ENCODE measurements at places on chromosomes 2 and 18.
A peak's percentile ranks its signal among the peaks of the same experiment; 100 is the strongest.

- no peak for DNase-seq
These were observed 65.6 kb downstream of the SCG2 start for GRCh38 chr2:223536546-223536945.

GRCh38 chr2:84896567-84896966 lies 8.9 kb upstream of the TMSB10 start:
- DNase-seq, result no peak

DNA sequence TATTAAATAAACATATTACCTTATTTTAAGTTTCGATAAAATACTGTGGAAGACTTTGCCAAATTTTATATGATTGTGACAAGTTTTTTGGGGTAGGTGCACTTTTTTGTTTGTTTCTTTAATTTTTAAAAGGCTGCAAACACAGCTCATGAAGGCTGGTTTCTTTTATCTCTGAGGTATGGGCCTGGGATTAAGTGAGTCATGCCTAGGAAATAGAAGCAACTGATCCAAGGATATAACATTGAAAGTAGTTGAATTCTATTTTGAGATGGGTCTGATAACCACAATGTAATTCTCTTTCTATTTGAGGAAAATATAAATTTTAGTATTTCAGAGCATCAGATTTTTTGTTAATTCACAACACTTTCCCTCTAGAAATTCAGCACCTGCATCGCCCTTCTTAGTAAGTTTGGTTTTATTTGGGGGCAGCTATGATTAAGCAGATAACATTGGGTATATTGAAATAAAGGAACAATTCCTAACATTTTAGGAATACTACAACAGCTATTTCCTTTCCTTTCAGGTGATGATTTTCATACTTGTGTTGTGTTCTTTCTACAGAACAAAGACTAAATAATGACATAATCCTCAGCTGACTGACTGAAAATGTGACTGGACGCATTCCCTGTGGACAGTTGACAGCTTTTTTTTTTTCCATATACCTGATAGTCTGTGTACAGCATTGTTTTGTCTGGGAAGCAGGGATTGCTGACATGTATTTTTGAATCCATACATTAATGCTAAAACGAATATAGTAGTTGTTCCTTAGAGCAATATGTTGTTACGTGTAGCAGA lies 16.8 kb downstream of the RBM45 start:
- no peak for DNase-seq

- DNase-seq, result peak; percentile 30
These were observed 238.7 kb upstream of the SALL3 start for GRCh38 chr18:78740876-78741275.

DNA sequence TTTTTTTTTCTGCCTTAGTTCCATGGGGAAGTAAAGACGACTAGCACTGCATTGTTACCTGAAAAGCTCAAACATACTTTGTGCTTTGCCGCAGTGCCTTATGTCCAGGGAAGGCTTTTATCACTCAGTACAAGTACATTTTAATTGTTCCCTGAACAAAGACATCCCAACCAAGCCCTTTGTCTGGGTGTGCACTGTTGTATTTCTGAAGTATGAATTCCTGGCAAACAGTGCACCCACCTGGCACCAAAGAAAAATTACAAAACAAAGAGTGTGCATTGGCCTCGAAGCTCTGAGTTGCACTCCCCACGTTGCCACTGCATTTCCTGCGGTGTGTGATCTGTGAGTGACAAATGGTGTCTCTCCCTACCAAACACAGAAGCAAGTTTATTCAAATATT lies 858.5 kb upstream of the PIK3C3 start:
- no peak for DNase-seq

GRCh38 chr2:11865805-11866204 lies 119.4 kb downstream of the LPIN1 start:
- no peak for DNase-seq

GRCh38 chr2:177665948-177666347 lies 273.4 kb downstream of the AGPS start:
- DNase-seq, result no peak

DNA sequence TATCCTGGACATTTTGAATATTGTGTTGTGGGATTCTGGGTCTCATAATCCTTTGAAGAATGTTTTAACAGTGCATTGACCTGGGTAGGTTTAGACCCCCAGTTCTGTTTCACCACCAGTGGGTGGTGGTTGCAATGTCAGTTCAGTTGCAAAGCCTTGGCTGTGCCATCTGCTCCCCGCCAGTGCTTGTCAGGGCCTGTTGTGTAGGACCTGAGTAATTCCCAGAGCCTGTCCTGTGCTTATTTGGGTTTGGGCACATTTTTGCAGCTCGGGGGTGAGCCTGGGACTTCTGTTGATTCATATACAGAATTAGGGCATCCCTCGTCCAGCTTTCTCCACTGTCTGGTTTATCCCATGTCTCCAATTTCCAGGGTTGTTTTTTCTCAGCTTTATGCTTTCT lies 24.8 kb downstream of the ATP9B start:
- DNase-seq, result no peak

- DNase-seq, result no peak
These were observed 76.0 kb downstream of the ARHGAP15 start for GRCh38 chr2:143205106-143205764.

DNA sequence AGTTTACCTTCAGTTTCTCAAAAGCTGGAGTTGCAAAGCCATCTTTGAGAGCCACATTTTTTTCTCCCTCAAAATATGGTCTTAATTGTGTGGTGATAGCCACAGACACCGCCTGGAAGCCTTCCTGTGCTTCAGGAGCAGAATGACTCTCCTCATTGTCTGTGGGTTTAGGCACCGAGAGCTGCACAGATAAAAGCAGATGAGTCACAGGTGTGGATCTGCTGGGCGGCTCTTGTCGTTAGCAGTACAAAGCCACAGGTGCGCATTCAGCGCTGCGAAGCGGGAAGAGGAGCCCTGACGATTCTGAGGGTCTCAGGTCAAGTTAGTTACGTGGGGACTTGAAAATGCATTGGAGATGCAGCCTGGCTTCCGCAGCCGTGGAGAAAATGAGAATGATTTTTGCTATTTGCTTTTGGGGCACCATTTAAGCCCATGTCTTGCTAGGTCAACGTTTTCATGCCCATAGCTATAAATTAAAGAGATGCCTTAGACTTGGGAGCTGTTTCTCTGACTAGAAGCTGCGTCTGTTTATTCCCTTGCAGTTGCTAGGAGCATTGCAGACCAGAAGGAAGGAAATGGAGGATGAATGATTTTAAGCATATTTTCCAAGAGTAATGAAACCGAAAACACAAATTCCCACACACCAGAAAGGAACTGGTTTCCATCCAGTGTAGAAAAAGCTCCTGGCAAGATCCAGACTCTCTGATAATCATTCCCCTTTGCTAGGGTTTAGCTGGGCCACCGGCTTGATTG lies 51.5 kb downstream of the KLHL29 start:
- DNase-seq, result no peak

DNA sequence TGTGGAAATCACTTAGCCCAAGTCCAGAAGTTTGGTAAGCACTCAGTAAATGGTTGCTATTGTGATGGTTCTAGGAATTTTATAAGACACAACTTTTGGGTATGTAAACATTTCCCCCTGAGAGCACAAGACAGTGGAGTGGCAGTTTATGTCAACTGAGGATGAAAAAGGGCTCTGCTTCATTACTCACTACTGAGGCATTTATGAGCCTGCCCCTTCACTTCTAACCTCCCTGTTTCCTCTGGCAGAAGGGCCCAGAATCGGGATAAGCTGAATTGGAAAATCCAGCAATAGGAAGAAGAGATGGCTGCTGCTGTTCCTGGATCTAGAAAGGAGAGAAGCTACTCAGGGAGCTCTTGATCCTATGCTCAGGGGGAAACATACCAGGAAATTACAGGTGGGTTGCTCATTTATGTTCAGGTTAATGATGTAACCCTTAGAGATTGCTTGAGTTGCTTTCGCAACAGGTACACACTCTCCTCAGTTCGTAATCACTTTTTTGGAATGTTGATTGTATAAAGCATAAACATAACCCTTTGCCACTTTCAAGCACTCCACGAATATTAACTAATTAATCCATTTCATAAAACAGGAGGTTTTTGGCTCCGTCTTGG lies 46.3 kb downstream of the ADCYAP1 start:
- no peak for DNase-seq

GRCh38 chr2:159130302-159130701 lies 156.2 kb downstream of the WDSUB1 start:
- no peak for DNase-seq

DNA sequence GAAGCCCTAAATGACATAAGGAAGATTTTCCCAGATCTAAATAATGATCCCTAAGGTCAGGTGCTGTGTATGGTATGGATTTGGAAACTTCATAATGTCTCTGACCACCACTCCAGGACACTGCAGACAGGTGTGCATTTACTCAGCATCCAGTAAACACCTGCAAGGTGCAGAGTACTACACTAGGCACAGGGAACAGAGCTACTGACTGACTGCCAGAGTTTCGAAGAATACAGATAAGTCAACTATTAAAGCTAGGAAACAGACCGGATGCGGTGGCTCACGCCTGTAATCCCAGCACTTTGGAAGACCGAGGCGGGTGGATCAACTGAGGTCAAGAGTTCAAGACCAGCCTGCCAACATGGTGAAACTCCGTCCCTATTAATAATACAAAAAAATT lies 65.0 kb downstream of the ATP8B1 start:
- DNase-seq, result no peak

DNA sequence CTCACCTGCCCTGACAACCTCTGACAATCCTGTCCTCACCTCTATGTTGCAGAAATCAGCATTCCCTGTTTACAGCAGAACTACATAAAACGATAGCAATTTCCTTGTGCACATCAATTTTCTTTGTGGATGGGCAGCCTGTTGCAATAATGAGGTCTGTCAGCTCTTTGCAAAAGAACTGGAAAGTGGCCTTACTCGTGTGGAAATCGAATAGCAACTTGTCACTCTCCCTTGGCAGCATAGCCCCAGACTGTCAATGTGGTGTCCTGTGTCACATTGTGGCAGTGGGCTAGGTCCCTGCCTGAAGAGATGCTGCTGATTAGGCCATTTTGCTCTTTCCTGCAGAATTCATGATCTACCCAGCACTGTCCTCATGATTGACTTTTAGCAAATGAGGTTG lies 531.9 kb downstream of the CCDC85A start:
- no peak for DNase-seq

DNA sequence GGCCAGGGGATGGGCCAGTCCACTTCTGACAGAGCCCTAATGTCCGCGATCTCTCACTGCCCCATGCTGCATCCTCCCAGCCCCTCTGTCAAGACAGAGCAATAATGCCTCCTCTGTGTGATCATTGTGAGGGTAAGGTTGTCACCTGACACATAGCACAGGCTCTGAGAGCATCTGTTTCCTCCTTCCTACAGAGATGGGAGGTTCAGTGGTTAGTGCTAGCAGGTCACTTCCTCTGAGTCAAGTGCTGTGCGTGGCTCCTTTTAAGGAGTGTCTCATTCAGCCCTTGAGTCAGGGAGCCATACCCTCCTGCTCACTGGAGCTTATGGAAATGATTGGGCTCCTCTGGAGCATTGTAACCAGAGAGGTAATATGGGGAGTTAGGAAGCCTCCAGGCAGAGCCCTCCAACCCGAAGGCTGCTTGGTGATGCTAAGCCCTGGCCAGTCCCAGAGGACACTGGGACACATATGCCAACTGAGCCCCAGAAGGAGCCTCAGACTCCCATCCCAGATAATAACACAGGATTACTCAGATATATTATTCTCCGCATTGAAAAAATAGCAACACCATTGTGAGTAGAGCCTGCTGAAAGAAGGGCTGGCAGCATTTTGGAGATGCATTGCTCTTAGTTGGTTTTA lies 189.0 kb downstream of the GALNT1 start:
- no peak for DNase-seq

Data from mesothelial cell of epicardium (in vitro differentiated cells).